ENCODE measurements at places on chromosomes 4 and X.
A peak's percentile ranks its signal among the peaks of the same experiment; 100 is the strongest.

- peak; percentile 61 for DNase-seq
Measured at GRCh38 chrX:107731831-107732502, 43.6 kb downstream of the TSC22D3 start.

GRCh38 chr4:8394806-8395205 is 45.7 kb downstream of the ACOX3 start:
- DNase-seq: no peak

DNA sequence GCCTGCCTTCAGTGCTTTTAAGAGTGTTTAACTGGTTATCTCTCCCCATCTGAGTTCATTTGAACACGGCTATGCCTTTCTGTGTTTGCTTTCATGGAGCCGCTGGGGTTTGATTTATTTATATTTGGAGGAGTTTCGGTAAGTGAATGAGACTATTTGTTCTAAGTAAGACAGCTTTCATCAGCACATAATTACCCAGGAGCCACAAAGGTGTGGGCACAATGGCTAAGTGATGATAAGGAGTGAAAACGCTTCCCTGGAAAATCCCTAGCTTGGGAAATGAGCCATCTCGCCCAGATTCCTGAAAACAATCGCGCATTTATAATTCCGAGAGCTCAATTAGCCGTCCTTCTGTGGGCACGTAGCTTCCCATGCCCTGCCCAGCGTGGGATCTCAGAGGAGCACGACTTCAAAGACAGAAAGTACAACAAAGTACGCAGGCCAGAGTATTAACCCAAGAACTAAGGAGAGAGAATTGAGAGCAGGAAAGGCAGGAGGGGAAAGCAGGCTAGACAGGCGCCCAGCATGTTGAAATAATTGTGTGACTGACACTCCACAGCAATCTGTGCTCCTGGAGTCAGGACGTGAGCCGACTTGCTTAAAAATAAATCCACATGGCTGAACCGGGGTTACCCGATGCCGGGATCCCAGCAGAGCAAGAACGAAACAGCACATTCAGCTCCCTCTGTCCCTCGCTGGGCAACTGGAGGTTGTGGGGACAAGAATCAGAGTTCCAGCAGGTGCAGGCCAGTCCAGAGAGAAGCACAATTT is 99.0 kb downstream of the DHRSX start:
- no peak for DNase-seq

- no peak for DNase-seq
Measured at GRCh38 chr4:98260047-98260578, 1.1 kb upstream of the RAP1GDS1 start.

DNA sequence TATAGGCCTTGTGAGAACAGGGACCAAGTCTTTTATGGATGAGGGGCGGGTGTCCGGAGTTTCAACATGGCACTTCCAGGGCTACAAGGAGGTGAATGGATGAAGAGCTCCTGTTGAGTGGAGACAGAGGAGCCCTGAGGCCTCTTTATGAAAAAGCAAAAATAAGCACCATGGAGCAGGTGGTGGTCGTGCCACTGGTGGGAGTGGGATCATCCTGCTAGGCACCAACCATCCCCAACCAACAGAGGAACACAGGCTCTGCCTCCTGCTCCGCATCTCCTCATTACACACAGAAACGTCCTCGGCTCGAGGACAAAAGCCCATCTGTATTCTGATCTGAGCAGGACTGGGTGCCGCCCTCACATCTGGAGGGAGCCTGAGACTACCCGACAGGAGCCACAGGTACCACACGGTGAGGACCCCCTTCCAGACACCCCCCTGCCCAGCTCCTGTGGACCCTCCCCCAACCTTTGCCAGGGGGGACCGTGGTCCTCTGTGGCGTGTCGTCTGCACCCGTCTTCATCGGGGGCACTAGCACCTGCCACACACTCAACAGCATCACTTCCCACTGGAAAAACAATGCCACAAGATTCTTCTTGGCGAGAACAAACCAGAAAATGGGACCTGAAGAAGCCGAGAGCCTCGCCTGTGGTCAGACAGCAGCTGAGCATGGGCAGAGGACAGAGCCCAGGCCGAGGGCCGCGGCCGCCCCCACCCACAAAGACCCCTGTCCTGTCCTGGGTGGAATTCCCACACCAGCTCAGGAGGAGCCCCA is 3.9 kb upstream of the PDE6B start:
- DNase-seq: no peak

- no peak for DNase-seq
Measured at GRCh38 chr4:4782969-4783368, 76.5 kb upstream of the MSX1 start.
